AG09309 (cell line): ENCODE measurements at places on chromosomes 7 and 10.

- DNase-seq, result no peak
These were observed 83.5 kb upstream of the TAS2R16 start for GRCh38 chr7:123079021-123079420.

DNA sequence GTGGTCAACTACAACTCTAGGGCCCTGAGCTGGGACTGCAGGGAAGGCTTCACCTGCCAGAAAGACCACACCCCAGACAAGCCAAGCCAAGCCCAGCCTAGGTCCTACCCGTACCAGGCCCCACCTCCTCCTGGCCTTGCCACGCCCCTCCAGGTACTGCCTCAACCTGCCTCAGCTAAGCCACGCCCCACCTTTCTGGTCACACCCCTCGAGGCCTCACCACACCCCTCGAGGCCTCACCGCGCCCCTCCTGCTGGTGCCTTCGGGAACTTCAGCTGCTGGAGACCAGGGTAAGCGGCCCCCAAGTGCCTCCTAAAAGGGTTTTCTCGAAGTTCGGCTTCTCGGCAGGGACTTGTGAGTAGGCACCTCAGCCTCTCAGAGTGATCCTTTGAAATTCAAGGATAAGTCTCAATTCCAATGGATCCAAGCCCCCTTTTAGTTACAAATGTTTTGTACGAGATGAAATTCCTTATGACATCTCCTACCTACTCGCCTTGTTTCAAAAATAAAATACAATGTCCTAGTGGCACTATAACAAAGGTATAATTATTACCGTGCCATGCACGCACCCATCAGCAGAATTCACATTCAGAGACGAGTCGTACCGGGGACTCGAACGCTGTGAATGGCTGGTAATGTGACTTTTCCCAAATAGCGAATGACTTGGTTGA, 171.2 kb downstream of the ARHGAP21 start:
- DNase-seq, result no peak

- no peak for DNase-seq
These were observed 118.4 kb upstream of the SLC25A13 start for GRCh38 chr7:96440328-96440727.

DNA sequence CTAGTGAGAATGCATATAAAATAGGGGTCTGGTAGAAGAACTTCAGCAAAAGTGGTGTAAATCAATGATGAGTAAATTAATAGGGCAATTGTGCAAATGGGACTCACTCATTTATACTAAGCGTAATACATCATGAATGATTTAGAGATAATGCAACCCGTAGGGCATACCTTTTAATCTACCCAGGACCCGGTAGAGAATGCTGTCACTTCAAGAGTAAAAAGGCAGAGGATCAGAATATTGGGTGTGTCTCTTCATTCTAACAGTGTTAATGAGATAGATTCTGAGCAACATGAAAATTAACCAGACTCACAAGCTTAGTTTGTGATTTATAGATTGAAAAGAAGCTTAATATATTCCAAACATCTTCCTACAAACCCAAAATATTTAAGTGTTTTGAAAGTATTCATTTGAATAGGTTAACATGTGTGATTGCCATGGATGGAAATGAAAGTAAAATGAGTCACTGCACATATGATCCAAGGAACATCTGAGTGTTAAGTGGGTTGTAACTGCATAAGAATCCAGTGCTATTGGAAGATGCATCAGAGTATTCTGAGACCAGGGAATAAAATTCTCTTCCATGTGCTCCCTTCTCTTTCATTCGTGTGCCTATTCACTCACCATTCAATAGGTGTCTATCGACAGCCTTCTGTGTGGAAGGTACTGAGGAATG, 690.6 kb downstream of the AUTS2 start:
- no peak for DNase-seq

DNA sequence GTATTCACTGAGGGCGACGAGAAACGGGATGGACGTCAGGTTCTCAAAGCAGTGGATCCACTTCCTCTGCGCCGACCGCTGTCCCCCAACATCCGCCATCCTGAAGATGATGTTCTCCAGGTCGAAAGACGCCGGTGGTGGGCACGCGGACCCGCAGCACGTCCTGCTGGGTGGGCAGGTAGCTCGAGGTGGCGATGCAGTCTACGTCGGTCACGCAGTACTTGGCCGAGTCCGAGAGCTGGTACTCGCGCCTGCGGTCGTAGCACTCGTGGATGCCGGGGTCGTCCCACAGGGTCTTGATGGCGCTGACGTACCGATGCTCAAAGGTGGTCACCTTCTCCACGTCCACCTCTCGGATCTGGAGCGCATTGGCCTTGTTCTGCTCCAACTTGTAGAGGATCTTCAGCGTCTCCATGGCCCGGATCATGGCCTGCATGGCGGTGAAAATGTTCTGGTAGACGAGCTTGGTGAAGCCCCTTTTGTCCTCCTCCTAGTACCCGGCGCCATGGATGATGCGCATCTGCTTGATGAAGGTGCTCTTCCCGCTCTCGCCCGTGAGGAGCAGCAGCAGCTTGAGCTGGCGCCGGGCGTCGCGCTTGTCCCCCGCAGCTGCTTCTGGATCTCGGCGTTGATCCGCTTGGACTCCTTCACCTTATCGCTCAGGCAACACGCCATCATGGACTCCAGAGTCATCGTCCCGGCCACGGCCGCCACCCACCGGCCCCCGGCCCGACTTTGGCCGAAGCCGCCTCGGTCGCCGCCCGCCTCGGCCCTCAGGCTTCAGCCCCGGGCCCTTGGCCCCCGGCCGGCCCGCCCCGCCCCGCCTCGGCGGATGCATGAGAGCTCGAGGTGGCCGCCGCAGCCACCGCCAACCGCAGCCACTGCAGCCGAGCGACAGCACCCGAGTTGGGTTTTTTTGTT, 122.9 kb upstream of the KCTD7 start:
- DNase-seq, result no peak

DNA sequence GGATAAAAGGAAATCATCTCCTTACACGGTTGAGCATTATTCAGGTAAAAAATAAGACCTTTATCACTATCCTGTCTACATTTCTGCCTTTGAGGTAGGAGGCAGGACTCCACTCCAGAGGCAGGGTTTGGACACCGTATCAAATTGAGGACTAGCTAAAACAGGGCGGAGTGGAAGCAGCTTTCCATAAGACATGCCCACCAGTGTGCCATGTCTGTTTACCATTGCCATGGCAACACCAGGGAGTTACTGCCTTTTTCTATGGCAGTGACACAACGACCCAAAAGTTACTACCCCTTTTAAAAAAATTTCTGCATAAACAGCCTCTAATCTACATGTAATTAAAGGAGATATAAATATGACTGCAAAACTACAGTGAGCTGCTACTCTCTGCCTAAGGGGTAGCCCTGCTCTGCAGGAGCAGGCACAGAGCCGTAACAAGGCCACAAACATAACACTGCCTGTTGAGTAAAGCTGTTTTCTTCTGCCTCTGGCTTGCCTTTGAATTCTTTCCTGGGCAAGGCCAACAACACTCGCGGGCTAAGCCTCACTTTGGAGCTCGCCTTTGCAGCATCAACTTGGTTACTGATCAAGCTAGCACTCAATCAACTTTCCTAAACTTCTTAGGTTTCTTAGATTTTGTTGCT, 26.5 kb downstream of the DGKB start:
- DNase-seq, result no peak

GRCh38 chr7:82631998-82632397, 188.4 kb upstream of the CACNA2D1 start:
- DNase-seq, result no peak
